ENCODE measurements at places on chromosomes 7 and 10.

- no peak for DNase-seq
Observed at GRCh38 chr7:77570330-77571011, 33.4 kb downstream of the PTPN12 start.

DNA sequence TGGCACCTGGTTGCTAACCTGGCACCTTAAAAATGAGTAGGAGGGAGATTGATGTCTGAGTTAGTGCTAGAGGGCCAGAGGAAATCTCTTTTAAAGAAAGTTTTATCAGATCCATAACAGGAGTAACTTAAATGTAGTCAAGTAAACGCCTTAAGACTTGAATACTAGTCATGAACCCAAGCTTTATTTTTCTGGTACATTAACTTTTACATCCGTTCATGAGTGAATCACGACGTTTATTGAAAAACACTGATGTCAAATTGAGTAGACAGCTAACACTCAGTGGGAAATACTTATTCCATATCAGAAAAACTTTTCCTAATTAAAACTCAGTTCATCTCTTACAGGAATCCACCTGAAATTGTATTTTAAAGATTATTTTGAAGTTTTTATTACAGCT lies 6.9 kb upstream of the LAMB1 start:
- no peak for DNase-seq

DNA sequence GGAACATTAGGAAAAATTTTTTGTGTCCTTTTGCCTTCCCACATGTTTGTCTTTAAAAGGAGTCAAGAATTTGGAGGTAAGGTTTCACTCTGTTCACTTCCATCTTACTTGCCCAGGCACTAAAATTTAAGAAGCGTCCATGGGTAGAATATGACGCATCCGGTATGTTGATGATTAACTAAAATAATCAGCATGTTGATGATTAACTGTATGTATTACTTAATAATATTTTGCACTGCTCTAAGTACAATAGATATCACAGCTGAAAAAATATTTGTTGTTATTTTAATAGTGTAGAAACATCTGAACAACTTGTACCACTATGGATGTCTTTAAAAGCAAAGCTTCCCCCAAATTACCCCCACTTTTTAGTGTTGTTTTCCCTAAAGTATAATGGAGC lies 11.5 kb downstream of the ANKRD22 start:
- DNase-seq: no peak

GRCh38 chr7:134948736-134949135 lies 37.6 kb upstream of the AGBL3 start:
- DNase-seq: no peak

- no peak for DNase-seq
Observed at GRCh38 chr7:157731126-157731525, 394.3 kb downstream of the DNAJB6 start.

All from hypothalamus (tissue), 51 donors.